ENCODE measurements at places on chromosomes 3 and 15.

GRCh38 chr15:68423359-68424296 lies 8.3 kb downstream of the ITGA11 start:
- DNase-seq = no peak

GRCh38 chr3:196159952-196160804 lies 51.0 kb downstream of the ZDHHC19 start:
- DNase-seq = no peak

DNA sequence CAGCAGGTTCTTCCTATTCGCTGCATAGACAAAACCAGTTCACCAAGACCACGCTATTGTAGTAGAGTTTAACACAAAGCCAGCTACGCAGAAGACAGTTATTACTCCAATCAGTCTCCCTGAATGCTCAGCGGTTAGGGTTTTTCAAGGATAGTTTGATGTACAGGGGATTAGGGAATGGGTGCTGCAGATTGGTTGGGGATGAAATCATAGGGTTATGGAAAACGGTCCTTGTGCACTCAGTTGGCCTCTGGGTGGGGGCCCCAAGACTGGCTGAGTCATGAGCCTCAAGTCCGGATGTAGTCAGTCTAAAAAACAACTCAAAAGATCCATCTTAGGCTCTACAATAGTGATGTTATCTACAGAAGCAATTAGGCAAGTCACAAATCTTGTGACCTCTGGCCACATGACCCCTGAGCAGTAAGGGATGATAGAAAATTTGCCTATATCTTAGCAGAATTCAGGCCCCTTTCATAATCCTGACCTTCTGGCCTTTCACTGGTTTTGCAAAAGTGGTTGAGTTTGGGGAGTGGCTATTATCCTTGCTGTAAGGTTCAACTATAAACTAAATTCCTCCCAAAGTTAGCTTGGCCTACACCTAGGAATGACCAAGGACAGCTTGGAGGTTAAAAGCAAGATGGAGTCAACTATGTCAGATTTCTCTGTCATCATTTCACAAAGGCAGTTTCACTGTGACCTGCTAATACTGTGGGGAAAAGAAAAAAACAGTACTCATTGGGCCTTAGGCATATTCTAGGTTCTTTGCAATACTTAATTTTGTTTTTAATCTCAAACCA lies 57.7 kb downstream of the LIPC start:
- DNase-seq = no peak

DNA sequence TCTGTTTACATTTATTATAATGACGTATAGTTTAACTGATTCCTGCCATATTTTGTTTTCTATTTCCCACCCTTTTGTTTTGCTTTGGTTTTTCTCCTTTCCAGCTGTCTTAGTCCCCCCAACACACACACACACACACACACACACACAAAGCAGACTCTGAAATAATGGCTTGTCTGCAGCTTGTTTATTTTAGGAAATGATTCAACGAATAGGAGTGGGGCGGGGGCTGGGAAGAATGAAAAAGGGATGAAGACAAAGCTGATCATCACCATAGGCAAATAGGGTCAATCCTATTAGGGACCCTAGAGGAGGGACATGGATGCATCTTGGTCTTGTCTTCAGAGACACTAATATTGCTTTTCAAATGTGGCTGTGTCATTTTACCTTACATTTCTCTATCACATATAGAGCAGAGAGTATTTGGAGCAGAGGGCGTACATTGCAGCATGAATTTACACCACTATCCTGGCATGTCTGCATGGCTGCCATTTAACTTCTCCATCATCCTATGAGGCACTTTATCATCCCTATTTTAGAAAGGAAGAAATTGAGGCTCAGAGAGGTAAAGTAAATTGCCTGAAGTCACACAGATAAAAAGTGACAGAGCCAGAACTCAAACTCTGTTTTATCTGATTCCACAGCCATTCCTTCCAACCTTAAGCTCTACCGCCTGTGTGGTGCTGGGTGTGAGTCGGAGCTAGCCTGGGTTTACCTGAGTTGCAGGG lies 147.2 kb upstream of the TPM1 start:
- DNase-seq = no peak

- DNase-seq = no peak
Measured at GRCh38 chr3:104820959-104821358, 545.8 kb upstream of the ALCAM start.

GRCh38 chr3:160319322-160319721 lies 79.7 kb downstream of the IFT80 start:
- DNase-seq = no peak

DNA sequence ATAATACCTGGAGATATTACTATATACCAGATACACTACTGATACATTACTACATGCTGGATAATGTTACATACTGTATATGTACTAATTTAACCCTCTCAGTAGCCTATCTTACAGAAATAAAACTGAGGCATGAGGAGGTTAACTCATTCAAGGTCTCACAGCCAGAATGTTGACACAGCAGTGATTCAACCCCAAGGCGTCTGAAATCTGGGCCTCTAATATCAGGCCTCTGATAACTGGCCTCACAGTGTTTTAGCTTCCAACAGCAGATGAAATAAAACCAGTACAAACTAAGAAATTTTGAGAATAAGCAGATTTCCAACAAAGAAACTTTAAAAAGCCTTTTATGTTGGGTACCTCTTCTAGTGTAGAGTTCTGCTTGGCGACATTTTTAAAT lies 23.4 kb downstream of the DZIP1L start:
- DNase-seq = no peak

GRCh38 chr3:139052802-139053600 lies 8.3 kb upstream of the PRR23C start:
- no peak for DNase-seq

DNA sequence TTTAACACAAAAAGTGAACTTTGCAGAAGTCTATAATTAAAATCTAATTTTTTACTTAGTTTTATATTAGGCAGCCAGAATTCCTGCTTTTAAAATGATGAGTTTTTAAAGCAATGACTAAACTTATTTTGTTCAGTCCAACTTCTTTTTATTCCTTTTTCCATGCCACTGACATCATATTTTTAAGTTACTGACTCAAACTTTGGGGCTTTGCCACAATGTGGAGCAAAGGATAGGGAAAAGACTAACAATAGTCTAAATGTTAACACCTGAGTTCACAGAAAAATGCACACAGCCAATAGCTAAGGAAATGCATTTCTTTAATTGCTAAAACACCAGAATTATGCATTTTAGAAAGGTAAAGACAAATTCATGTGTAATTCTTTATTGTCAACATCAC lies 647.6 kb upstream of the DPPA4 start:
- no peak for DNase-seq

DNA sequence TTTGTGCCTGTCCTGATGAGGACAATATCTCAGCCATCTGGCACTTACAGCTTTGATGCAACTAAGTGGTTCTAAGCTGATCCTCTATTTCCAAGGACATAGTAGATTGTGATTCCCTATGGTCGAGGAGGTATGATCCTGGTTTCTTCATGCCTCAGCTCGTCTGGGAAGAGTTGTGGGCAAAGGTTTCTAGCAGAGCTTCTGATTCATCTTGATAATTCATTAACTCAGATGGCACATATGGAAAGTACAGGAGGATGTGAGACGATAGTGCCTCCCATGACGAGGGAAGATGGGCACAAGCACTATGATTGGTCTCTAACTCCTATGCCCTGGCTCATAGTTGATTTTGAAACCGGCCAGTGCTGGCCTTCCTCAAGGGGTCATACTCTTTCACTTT lies 334.2 kb upstream of the SEMA6D start:
- DNase-seq = no peak

DNA sequence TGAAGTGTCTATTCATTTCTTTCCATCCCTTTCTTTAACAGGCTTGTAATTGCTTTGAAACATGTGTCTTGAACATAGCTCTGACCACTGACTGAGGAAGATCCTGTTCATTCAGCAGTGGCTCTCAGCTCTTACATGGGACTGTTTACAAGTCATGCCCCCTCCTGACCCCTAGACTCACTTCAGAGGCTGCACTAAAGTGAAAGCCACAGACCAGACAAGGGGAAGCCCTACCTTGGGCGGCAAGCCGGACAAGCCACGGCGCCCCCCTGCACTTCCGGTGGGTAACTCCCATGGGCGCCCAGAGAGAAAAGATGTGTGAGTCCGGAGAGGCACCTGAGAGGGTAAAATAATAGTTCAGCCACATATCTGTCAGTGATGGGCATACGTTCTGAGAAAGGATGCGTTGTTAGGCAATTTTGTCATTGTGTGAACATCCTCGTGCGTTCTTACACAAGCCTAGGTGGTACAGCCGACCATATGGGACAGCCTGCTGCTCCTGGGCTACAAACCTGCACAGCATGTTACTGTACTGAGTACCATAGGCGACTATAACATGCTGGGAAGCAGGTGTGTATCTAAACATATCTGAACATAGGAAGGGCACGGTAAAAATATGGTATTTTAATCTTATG lies 116.2 kb downstream of the CHSY1 start:
- DNase-seq = no peak

DNA sequence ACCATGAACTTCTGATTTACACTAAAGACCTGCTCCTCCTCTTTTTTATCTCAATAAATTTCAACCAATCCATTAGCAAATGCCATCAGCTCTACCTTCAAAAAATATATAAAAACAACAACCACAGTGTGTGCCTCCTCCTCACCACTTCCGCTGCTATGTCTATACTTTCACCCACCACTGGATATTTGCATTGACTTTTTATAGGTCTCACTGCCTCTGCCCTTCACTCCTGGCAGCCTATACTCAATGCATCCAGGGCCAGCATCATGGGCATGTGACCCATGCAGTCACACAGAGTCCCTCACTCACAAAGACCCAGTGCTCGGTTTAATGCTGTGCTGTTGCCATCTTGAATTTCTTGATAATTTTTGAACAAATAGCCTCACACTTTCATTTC lies 53.5 kb upstream of the CCDC54 start:
- DNase-seq = no peak

- no peak for DNase-seq
Measured at GRCh38 chr3:46634856-46635255, 22.5 kb downstream of the FAM240A start.

DNA sequence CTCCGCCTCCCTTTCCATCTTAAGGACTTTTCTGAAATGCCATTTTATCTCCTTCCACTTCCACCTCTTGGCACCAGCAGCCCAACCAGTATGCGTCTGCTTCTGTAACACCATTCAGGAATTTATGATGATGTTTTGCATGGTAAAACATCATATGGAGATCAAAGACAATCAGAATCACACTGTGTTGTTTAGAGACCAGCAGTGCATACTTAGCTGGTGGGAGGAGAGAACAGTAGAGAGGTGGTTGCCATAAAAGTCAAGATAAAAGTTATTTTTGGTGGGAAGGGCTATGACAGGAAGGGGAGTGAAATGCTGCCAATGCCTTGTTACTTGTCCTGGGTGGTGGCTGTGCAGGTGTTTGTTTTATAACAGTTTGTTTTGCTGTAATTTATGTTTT lies 268.0 kb downstream of the OPA1 start:
- no peak for DNase-seq

DNA sequence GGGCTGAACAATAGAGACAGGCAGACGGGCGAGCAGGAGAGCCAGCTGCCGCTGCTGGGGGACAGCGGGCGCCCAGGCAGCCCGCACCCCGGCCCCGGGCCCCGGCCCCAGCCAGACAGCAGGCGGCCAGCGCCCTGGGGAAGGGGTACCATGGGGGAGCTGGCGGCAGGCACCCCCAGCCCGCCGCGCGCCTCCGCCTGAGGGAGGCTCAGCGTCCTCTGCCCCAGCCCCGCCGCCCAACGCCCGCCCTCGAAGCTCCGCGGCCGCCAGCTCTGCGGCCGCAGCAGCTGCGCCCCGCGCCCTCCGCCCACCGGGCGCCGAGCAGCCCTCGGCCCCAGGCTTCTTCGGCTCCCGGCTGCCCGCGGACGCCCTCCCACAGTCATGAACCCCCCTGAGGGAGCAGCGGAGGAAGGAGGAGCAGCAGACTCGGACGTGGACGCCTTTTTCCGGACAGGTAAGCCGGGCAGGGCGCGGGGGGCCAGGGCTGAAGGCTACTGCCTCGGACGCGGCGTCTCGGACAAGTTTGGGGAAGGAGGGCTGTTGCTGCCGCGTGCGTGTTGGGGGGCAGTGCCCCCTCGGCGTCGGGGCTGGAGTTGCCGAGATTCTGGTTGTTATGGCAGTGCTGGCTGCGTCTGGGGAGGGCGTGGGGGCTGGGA lies 41.6 kb upstream of the ROPN1 start:
- DNase-seq = no peak

GRCh38 chr15:78264304-78265136 lies at the start of gene DNAJA4:
Gene DNAJA4 (plus strand): TSS chr15:78264562. CDS start chr15:78264764, 202 bp downstream.
- DNase-seq = peak; percentile 27
